ENCODE measurements at places on chromosomes 16 and 17. TPM values are rescaled to one million over a fixed set of nuclear protein-coding genes. Genes with fewer than 3 reads are reported as not detected.

DNA sequence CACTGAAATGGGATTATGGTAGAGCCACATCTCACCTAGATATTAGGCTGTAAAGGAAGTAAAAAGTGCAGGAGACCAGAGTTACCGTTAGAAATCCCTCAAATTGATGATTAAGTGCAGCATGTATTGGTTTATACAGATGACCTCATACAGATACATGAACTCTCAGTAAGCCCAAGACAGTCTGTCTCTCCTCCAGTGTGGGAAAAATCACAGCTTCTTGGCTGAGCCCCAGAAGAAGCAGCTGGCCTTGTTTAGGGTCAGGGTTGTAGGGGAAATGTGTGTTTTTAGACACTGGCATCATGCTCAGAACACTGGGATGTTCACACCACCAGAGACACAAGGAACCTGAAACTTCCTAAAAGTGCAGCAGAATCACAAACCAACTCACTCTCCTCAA lies 135.9 kb downstream of the KATNIP start:
- DNase-seq = no peak

GRCh38 chr16:20822521-20823325 lies 16.4 kb downstream of the REXO5 start:
- no peak for DNase-seq

GRCh38 chr16:56869513-56870275 lies 4.7 kb downstream of the SLC12A3 start:
- DNase-seq = no peak

DNA sequence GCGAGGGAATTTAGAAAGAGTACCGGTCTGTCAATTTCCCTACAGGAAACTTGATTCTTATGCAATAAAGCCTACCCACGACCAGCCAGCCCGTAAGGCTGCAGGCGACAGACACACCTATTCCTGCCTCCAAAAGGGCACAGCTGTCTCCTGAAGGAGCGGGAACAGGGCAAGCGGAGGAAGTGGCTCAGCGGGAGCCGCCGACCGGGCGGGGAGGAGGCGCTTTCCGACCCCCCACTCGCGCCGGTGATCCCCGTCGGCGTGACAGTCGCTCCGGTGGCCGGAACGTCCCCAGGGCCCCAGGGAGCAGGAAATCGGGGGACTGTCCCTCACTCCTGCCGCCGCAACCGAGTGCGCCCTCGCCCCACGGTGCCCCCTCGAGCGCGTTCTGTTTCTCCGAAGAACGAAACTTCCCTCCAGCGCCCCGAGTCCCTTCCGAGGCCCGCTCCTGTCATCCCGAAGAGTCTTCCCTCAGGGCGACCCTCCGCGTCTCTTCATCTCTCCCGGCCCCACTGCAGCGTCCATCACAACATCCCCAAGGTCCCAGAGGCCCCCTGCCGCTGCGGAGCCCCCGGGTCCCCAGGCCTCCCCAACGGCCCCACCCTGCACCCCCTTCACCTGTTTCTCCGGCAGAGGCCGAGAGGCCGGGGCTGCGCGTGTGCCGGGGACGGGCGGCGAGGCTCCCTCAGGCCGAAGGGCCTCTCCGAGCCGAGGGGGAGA lies 421 bp downstream of the STAT3 start:
- peak; percentile 49 for DNase-seq

DNA sequence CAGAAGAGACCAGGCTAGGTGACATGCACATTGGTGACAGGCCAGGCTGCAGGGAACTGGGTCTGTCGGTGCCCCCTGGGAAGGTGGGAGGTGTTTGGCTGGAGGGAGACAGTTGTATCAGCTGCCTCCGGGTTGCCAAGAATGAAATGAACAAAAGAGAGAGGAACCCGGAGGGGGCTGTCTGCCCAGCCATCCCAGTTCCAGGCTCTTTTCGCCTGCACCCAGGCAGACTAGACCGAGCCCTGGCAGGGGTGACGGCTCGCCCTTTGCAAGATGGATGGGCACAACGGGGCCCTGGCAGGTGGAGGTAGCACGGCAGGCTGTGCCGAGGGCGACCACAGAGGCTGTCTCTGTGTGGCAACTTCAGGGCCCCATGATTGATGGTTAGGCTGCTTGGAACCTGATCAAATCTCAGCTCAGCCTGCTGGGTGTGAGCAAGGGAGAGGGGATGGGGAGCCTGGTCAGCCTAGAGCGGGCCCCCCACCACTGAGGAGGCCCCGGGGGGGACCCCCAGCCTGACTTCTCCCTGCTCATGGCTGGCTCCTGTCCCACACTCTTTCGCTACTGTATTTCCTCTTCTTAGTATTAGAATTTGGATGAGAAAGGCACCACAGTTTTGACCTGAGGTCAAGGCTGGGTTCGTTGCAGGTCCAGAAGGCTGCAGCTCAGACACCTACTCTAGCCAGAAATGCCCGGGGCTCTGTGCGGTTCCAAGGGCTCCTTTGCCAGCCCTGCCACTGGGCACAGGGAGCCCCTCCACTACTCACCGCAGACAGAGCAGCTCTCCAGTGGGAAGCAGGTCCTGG lies 118.9 kb upstream of the CHMP6 start:
- no peak for DNase-seq

DNA sequence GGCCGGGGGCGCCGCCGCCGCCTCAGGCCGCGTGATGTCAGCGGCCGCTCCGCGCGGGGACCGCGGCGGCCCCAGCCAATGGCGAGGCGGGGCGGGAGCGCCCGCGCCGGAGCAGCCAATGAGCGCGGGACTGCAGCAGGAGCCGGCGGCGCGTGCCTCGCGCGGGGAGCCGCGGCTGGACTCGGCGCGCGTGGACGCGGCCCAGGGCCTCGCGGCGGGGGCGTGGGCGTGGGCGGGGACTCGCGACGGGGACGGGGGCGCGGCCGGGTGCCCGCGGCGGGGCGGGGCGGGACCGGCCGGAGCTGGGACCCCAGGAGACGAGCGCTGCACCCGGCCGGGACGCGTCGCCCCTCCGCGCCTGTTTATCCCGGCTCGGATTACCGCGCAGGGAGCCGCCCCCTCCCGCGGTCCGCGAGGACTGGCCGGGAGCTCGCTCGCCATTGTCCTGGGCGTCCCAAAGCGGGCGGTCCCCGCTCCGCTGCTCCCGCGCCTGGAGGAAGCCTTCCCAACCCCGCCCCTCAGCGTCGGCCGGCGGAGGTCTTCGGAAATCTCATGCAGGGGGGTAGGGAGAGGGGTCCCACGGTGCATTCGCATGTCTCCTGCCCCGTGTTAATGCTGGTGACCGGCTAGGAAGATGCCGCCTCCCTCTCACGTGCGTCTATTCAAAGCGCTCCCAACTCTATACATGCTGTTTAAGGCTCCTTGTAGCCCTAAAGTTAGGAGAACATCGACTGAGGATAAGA lies at the start of gene RNF157:
Gene RNF157, minus strand, starts transcription at position 33 of the 743 bp plus-strand sequence. CDS start 253 bp downstream, outside the sequence.
- DNase-seq = peak; percentile 27

DNA sequence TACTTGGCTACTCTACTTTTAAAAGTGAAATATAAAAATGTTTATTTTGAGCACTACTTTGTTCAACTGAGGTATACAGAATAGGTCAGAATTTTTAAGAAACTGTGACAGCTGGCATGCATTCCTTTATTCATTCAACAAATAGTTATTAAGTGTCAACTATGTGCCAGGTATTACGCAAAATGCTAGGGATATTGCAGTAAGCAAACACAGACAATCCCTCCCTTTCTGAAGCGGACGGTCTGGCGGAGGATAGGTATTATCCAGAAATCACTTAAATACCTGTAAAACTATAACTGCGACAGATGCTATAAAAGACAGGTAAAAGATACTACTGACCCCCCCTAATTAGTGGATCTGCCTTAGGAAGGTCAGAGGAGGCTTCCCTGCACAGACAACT lies 26.1 kb downstream of the METTL16 start:
- no peak for DNase-seq

- DNase-seq = no peak
Measured at GRCh38 chr17:49553676-49554335, 21.9 kb upstream of the NXPH3 start.

- no peak for DNase-seq
Measured at GRCh38 chr16:70476272-70477020, 22.1 kb downstream of the FCSK start.

KRTAP9-8 gene
- total RNA-seq = not detected

IGFALS gene
- total RNA-seq = not detected

Measured in uterus (tissue), 4 donors.